ENCODE measurements at places on chromosomes 1 and 21. TPM values are rescaled to one million over a fixed set of nuclear protein-coding genes. Genes with fewer than 3 reads are reported as not detected.

GRCh38 chr1:61083013-61083806 is 849 bp downstream of the NFIA start:
- H3K27ac ChIP-seq, result no peak overlapping the region
- H3K36me3 ChIP-seq, result peaks cover 2% of the 10 kb centered on the region
- DNase-seq, result no peak
- peaks cover 62% of the 10 kb centered on the region for H3K27me3 ChIP-seq

GRCh38 chr21:30234643-30235042 is 18.7 kb upstream of the CLDN8 start:
- no peak overlapping the region for H3K4me3 ChIP-seq
- no peaks in the 10 kb centered on the region for H3K4me1 ChIP-seq
- no peaks in the 10 kb centered on the region for H3K36me3 ChIP-seq

DNA sequence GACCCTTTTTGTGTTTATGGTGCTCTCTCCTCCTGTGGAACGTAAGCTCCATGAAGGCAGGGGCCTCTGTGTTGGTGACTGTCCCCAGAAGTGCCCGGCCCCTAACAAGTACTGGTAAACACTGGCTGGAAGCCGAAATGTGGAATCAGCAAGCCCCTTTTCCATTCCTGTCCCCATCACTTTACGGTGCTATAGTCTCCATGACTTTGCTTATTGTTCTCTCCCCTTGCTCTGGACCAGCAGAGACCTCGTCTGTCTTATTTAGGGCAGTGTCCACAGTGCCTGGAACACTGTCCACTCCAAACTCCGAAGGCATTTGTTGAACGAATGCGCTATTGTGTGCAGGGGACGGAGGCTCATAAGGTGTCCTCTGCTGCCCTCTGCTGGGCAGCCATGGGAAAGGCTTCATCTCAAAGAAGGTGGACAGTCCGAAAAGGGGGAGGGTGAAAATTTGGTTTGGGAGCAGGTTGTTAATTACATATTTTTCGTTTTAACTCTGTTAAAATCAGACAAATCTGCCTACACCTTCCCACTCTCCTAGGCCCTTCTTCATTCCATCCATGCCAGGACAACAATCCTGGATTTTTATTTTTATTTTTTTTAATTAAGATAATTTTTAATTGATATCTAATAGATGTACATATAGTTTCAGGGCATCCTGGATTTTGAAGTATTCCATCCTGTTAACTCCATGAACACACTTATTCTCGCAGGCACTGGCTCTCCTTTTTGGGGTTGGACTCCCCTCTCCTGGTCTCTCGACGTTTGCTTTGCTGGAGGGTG is 115.6 kb downstream of the PGBD5 start:
- no peak overlapping the region for H3K4me3 ChIP-seq
- no peaks in the 10 kb centered on the region for H3K36me3 ChIP-seq
- peaks cover 3% of the 10 kb centered on the region for H3K27me3 ChIP-seq
- H3K4me1 ChIP-seq, result peaks cover 11% of the 10 kb centered on the region
- DNase-seq, result peak; percentile 34
- H3K27ac ChIP-seq, result no peak overlapping the region

DNA sequence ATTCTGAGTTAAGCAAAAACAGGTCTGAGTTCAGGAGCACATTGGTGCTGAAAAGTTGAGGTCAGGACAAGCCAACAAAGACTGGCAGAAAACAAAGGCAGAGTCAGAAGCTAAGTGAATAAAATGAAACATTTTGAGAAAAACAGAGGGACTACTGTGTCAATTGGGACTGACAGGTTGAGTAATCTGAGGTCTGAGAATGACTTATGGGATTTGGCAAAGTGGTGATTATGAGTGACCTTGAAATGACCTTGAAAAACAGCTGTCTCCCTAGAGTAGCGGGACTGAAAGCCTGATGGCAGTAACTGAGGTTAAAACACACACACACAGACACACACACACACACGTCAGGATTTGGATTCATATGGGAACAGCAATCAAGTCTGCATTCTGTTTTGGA is 8.8 kb upstream of the COG2 start:
- peaks cover 21% of the 10 kb centered on the region for H3K27me3 ChIP-seq
- no peak for DNase-seq
- peaks cover 12% of the 10 kb centered on the region for H3K4me1 ChIP-seq

- DNase-seq, result no peak
- no peak overlapping the region for H3K27ac ChIP-seq
- H3K36me3 ChIP-seq, result peaks cover 16% of the 10 kb centered on the region
Measured at GRCh38 chr1:93275634-93276295, 69.9 kb upstream of the DR1 start.

DNA sequence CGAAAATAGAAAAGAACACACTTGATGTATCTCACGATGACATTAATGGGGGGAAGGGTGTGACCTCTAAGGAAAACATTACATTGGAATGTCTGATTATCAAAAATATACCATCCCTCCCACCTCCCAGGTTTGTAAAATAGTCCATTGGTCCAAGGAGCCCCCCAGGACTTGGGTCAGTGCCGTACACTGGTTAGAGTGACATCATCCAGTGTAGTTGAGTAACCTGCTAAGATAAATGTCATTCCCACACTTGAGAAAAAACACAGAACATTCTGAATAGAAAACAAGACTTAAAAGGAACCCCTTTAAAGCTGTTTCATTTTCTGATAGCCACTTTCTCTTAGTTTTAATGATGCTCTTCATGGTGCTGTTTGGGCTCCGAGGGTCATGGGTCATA is 15.2 kb downstream of the DDX20 start:
- no peak for DNase-seq
- H3K4me1 ChIP-seq, result peaks cover 2% of the 10 kb centered on the region
- no peak overlapping the region for H3K27ac ChIP-seq
- H3K36me3 ChIP-seq, result peaks cover 28% of the 10 kb centered on the region
- no peak overlapping the region for H3K4me3 ChIP-seq

GRCh38 chr21:26405735-26406361 is 167.2 kb downstream of the CYYR1 start:
- peak overlapping the region; percentile 42 for H3K4me3 ChIP-seq
- H3K4me1 ChIP-seq, result peaks cover 30% of the 10 kb centered on the region
- H3K27ac ChIP-seq, result peak overlapping the region; percentile 54
- no peaks in the 10 kb centered on the region for H3K36me3 ChIP-seq
- H3K27me3 ChIP-seq, result no peaks in the 10 kb centered on the region

DNA sequence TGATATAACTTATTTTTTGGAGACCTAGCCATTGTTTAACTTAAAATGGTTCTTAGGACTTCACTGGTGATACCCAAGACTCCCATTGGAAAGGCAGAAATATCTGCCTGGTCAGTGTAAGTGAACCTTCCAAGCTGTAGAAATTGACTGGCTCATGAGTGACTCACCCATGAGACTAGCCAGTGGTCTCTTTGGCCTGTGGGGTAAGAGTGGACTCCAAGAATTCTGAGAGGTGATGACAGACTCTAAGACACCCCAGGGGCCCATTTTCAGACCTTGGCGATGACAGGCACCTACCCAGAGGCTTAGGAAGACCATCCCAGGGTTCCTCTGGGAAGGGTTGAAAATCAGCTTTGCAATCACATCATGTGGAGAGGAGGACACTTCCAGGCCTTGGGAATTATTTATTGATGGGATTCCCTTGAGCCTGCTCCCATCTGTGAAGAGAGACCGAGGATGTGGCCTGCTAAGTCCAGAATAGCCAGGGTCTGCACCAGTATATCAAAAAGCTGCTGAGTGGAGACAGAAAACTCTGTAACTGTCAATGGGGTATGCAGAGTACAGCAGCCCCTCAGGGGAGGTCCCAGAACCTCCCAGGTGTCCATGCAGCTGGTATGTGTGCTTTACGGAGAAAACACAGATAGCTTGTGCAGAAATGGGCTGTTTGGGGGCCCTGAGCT is 78.9 kb downstream of the KAZN start:
- no peak for DNase-seq
- H3K27ac ChIP-seq, result no peak overlapping the region
- H3K4me3 ChIP-seq, result no peak overlapping the region
- H3K27me3 ChIP-seq, result no peaks in the 10 kb centered on the region

DNA sequence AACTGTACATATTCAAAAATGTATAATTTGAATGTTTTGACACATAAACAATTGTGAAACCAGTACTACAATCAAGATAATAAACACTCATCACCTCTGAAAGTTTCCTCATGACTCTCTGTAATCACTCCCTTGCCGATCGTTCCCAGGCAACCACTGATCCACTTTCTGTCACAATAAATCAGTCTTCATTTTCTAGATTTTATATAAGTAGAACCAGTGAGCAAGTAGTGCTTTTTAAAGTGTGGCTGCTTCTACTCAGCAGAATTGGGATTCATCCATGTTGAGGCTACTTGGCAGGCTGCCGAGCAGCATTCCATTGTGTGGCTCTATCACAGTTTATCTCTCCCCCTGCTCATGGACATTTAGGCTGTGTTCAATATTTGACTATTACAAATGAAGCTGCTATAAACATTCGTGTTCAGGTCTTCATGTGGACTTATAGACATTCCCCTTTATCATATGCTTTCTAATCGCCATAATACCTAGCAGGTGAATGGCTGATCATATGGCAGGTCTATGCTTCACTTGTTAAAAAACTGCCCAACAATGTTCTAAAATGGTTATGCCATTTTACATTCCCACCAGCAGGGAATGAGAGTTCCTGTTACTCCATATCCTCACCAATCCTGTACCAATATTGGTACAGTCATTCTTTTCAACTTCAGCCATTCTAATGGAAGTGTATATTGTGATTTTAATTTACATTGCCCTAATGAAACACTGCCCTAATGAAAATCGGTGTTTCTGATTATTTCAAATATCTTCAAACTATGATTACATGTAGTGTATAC is 20.5 kb downstream of the TEX38 start:
- no peak overlapping the region for H3K4me3 ChIP-seq
- peaks cover 87% of the 10 kb centered on the region for H3K36me3 ChIP-seq
- H3K4me1 ChIP-seq, result peaks cover 13% of the 10 kb centered on the region

The OLFM3 gene
- not detected for total RNA-seq

The KCNE1 gene
- 0.46 TPM for total RNA-seq

The CRNN gene
- not detected for total RNA-seq

The C1orf94 gene
- not detected for total RNA-seq

Data from activated T-helper 2 cell treated with anti-CD3 and anti-CD28 coated beads, Interferon-gamma antibody, Interleukin-2, Interleukin-4, amounts not matched to agents 10 μg/mL and 5 μg/mL and 100 μg/mL, durations not matched to agents 14 hours and 24 hours and 36 hours (primary cell).